ENCODE measurements at places on chromosomes 2 and 18.

- H3K36me3 ChIP-seq: no peaks in the 10 kb centered on the region
- no peak overlapping the region for H3K27ac ChIP-seq
- no peak overlapping the region for H3K4me3 ChIP-seq
- no peak for DNase-seq
- peaks cover 3% of the 10 kb centered on the region for H3K4me1 ChIP-seq
- no peaks in the 10 kb centered on the region for H3K27me3 ChIP-seq
Observed at GRCh38 chr2:151792589-151792988, 35.6 kb downstream of the ARL5A start.

GRCh38 chr18:74454279-74454751, 2.8 kb downstream of the DIPK1C start:
- DNase-seq: no peak
- H3K36me3 ChIP-seq: no peaks in the 10 kb centered on the region
- peaks cover 3% of the 10 kb centered on the region for H3K4me1 ChIP-seq
- no peak overlapping the region for H3K4me3 ChIP-seq
- H3K27me3 ChIP-seq: peaks cover 9% of the 10 kb centered on the region
- no peak overlapping the region for H3K27ac ChIP-seq

GRCh38 chr2:44817673-44818335, 123.7 kb upstream of the SIX3 start:
- H3K4me1 ChIP-seq: peaks cover 13% of the 10 kb centered on the region
- H3K27me3 ChIP-seq: no peaks in the 10 kb centered on the region
- no peak for DNase-seq
- H3K36me3 ChIP-seq: no peaks in the 10 kb centered on the region

- H3K4me3 ChIP-seq: no peak overlapping the region
- DNase-seq: no peak
- no peak overlapping the region for H3K27ac ChIP-seq
- peaks cover 5% of the 10 kb centered on the region for H3K36me3 ChIP-seq
- no peaks in the 10 kb centered on the region for H3K4me1 ChIP-seq
- peaks cover 17% of the 10 kb centered on the region for H3K27me3 ChIP-seq
Observed at GRCh38 chr18:80176334-80177073, 67.4 kb downstream of the ADNP2 start.

DNA sequence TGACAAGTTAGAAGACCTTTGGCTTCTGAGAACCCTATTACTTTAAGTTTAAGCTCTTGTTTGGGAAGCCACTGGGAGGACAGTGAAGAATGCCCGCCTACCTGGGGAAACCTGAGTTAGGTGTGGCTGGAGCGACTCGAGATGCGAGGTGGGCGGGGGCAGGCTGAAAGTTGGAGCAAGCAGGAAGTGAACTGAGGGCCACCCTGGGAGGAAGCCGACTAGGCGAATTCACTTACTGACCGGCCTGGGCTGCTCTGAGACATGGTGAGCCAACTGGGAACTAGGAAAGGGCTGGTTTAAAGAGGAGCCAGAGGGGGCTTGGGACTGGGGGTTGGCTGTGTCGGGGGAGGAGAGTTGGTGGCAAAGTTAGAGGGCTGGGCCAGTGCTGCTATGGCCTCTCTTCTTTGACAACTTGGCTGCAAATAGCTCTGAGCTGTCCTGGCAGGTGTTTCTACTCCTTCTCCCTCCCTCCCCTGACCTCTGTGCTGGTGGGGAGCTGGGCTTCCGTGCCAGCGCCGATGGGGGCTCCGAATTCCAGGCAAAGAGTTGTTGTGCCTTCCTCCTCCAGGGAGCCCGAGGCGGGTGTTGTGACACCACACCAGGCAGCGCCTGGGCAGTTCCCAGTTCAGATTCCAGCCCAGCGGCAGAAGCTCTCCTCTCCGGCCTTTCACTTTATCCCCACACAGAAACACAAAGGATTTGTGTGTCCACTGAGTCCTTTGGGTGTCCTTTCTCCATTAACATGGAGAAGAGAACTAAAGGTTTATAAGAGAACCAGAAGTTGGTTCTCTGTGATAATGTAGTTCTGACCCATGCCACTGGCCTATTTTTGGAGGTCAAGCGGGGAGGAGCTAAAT, at the start of gene VAMP8:
VAMP8 (plus strand) TSS at position 201 of the 857 bp plus-strand sequence; CDS start at position 262, 61 bp downstream.
- H3K36me3 ChIP-seq: peaks cover 13% of the 10 kb centered on the region
- no peak for DNase-seq
- peak within 1 kb of the TSS; percentile 95 for H3K27ac ChIP-seq

DNA sequence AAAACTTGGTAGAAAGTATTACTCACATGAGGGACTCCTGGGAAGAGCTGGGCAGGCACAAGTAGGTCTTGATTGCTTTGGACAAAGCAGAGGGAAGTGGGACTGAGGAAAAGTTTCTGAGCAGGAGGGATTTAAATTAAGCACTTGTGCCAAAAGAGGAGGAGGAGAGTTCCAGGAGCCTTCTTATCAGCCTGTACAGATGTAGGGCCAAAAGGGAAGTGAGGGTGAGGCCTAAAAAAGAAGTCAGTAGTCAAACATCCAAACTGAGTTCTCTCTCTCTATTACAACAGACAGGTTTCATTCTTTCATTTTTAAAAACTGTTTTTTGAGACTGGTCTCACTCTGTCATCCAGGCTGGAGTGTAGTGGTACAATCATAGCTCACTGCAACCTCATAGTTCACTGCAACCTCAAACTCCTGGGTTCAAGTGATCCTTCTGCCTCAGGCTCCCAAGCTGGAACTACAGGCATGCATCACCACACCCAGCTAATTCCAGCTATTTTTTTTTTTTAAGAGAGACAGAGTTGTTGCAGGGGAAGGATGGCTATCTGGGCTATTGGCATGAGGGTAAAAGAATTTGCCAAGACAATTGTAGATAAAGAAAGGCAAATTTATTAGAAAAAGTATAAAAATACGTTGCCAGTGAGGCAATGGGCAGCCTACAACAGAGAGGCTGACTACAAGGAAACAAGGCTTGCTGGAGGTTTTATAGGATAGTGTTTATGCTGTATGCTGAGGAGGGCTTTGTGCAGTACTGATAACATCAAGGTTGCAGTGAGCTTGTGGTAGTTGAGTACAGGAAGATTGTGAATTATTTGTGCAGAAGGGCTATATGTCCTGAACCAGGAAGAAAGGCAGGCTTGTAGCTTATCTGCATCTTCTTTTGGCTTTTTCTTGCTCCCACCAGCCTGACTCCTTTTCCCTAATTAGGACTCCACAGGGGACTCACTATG, 29.0 kb downstream of the CFAP210 start:
- H3K36me3 ChIP-seq: no peaks in the 10 kb centered on the region
- H3K27ac ChIP-seq: peak overlapping the region; percentile 72
- no peaks in the 10 kb centered on the region for H3K27me3 ChIP-seq
- H3K4me1 ChIP-seq: peaks cover 19% of the 10 kb centered on the region
- no peak overlapping the region for H3K4me3 ChIP-seq

DNA sequence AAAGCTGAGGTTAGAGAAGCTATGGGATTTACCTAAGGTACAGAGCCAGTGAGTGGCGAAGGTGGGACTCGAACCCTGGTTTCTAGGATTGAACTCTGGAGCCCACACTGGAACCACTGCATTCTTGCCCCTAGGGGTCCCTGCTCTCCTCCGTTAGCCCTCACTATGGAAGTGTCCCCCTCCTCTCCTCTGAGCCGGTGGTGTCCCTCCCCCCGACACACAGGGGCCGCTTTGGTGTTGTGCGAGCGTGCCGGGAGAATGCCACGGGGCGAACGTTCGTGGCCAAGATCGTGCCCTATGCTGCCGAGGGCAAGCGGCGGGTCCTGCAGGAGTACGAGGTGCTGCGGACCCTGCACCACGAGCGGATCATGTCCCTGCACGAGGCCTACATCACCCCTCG, 8.5 kb upstream of the GMPPA start:
- peaks cover 6% of the 10 kb centered on the region for H3K36me3 ChIP-seq
- H3K27ac ChIP-seq: no peak overlapping the region
- H3K4me3 ChIP-seq: no peak overlapping the region
- DNase-seq: no peak
- H3K27me3 ChIP-seq: peaks cover 17% of the 10 kb centered on the region
- H3K4me1 ChIP-seq: peaks cover 20% of the 10 kb centered on the region

GRCh38 chr2:220219371-220219770, 591.9 kb downstream of the SLC4A3 start:
- H3K27me3 ChIP-seq: no peaks in the 10 kb centered on the region
- H3K4me1 ChIP-seq: no peaks in the 10 kb centered on the region
- DNase-seq: no peak
- H3K36me3 ChIP-seq: no peaks in the 10 kb centered on the region

- no peak overlapping the region for H3K27ac ChIP-seq
- H3K27me3 ChIP-seq: no peaks in the 10 kb centered on the region
- no peak overlapping the region for H3K4me3 ChIP-seq
- H3K36me3 ChIP-seq: no peaks in the 10 kb centered on the region
- no peak for DNase-seq
- no peaks in the 10 kb centered on the region for H3K4me1 ChIP-seq
Observed at GRCh38 chr2:64686283-64686956, 32.7 kb upstream of the SERTAD2 start.

- H3K27me3 ChIP-seq: peaks cover 4% of the 10 kb centered on the region
- no peak overlapping the region for H3K27ac ChIP-seq
- no peaks in the 10 kb centered on the region for H3K36me3 ChIP-seq
- no peak overlapping the region for H3K4me3 ChIP-seq
- DNase-seq: no peak
Observed at GRCh38 chr2:217086718-217087117, 226.9 kb upstream of the TNP1 start.

GRCh38 chr2:167420211-167420610, 531.9 kb downstream of the XIRP2 start:
- no peak for DNase-seq
- H3K27ac ChIP-seq: no peak overlapping the region
- H3K36me3 ChIP-seq: peaks cover 8% of the 10 kb centered on the region
- H3K4me3 ChIP-seq: no peak overlapping the region

DNA sequence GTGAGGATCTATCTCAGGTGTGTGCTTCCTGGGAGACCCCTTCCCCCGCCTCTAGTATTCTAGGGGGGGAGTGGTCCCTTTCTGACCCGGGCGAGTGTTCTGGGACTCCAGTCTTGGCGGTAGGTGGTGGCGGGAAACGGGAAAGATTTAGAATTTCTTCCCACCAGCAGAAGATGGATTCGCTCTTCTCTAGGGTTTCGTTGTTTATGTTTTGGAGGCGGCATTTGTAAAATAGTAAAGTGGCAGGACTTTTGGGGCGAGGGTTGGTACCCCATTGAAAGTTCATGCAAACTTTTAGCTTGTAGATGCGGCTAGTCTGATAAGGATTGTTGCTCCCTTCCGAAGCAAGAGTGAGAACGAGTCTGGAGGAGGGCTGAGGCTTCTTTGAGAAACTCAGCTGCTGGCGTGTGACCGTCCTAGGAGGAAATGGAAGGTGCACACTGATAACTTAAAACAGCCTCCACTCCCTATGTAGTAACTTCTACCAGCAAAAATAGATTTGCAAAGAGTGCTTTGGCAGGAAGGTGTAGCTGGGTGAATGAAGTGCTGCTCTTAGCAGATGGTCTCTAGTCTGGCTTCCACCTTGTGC, 412 bp downstream of the GPD2 start:
- no peaks in the 10 kb centered on the region for H3K36me3 ChIP-seq
- DNase-seq: peak; percentile 9
- peaks cover 39% of the 10 kb centered on the region for H3K4me1 ChIP-seq
- peak overlapping the region; percentile 91 for H3K4me3 ChIP-seq

DNA sequence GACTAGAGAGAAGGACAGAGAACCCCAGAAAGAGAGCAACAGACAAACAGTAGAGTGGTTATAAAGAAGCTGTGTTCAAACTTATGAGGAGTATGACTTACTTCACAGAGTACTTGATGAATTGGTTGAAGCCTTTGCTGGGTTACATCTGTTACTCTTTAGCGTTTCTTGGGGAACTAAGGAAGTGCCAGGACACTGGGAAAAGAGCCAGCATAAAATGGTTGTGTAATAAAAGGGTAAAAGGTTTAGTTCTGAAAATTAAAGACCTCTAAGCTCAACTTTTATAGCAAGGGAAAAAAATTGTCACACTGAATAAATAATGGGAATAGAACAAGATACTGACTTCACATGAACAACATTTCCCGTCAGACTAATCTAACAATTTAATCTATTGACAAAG, 17.0 kb upstream of the STAT4 start:
- no peak overlapping the region for H3K4me3 ChIP-seq
- H3K27me3 ChIP-seq: peaks cover 2% of the 10 kb centered on the region
- peaks cover 14% of the 10 kb centered on the region for H3K4me1 ChIP-seq

DNA sequence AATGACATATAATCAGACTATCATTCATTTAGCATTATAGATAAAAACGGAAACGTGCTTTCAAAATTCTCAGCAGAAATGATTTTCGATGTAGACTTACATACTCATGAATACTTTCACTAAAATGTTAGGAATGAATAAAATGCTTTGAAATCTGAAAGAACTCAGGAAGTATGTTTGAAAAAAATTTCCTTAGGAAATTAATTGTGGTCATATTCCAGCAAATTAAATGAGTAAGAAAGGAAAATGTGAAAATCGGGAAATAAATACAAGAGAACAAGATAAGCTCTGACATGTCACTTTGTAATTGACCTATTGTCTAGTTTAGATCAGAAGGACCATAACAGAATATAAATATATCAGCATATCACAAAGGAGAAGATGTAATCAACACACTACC, 981.0 kb upstream of the CDH2 start:
- H3K4me3 ChIP-seq: no peak overlapping the region
- no peak overlapping the region for H3K27ac ChIP-seq
- H3K4me1 ChIP-seq: peaks cover 4% of the 10 kb centered on the region
- no peaks in the 10 kb centered on the region for H3K36me3 ChIP-seq
- DNase-seq: no peak

- no peaks in the 10 kb centered on the region for H3K4me1 ChIP-seq
- no peaks in the 10 kb centered on the region for H3K36me3 ChIP-seq
- H3K4me3 ChIP-seq: no peak overlapping the region
- H3K27ac ChIP-seq: no peak overlapping the region
- peaks cover 3% of the 10 kb centered on the region for H3K27me3 ChIP-seq
- DNase-seq: no peak
Observed at GRCh38 chr2:79729532-79729931, 216.7 kb downstream of the CTNNA2 start.

GRCh38 chr2:73939419-73939818, 12.7 kb downstream of the DGUOK start:
- peaks cover 3% of the 10 kb centered on the region for H3K36me3 ChIP-seq
- peak overlapping the region; percentile 16 for H3K27ac ChIP-seq
- H3K27me3 ChIP-seq: peaks cover 2% of the 10 kb centered on the region
- H3K4me1 ChIP-seq: no peaks in the 10 kb centered on the region
